ENCODE measurements at places on chromosomes 13 and 19. TPM values are rescaled to one million over a fixed set of nuclear protein-coding genes. Genes with fewer than 3 reads are reported as not detected.
A peak's percentile ranks its signal among the peaks of the same experiment; 100 is the strongest.

GRCh38 chr13:51067706-51068105 lies 43.4 kb downstream of the C13orf42 start:
- no peak for DNase-seq

- DNase-seq, result no peak
Observed at GRCh38 chr19:41441321-41441945, 1.5 kb upstream of the ERICH4 start.

- no peak for DNase-seq
Observed at GRCh38 chr13:49370371-49370770, 73.5 kb downstream of the CAB39L start.

DNA sequence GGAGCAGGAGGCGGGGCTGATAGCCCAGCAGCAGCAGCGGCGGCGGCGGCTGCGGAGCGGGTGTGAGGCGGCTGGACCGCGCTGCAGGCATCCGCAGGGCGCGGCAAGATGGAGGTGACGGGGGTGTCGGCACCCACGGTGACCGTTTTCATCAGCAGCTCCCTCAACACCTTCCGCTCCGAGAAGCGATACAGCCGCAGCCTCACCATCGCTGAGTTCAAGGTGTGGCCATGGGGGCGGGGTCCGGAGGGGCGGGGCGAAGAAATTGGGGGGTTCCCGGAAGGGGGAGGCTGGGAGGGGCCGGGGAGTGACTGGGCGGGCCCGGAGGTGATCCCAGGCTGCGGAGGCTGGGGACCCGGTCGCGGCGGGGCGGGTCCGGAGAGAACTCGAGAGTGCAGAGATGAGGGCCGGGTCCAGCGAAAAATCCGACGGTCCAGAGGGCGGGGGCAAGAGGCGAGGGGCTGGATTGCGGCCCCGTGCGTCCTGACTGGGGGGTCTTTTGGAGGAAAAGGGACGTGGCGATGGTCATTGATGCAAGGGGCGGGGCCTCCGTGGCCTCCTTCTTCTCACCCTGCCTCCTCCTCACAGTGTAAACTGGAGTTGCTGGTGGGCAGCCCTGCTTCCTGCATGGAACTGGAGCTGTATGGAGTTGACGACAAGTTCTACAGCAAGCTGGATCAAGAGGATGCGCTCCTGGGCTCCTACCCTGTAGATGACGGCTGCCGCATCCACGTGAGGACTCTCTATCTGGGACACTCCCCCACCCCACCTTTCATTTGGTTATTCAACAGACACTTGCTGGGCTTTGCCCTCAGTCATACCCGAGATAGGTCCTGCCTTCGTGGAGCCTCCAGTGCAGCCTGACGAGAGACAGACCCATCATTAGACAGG lies at the start of gene TBCB:
TSS of gene TBCB (plus strand) at position 16 of the 891 bp plus-strand sequence. CDS start at position 109, 93 bp downstream.
- DNase-seq, result no peak

GRCh38 chr13:28557725-28558520 lies 63.0 kb upstream of the FLT1 start:
- no peak for DNase-seq

- DNase-seq, result no peak
Observed at GRCh38 chr19:33134571-33135041, 2.7 kb downstream of the WDR88 start.

GRCh38 chr13:38042771-38043170 lies 173.2 kb upstream of the TRPC4 start:
- peak; percentile 1 for DNase-seq

GRCh38 chr13:30796132-30796572 lies 60.8 kb downstream of the ALOX5AP start:
- no peak for DNase-seq

- no peak for DNase-seq
Observed at GRCh38 chr13:33150662-33151061, 134.4 kb downstream of the KL start.

Gene CBY2
- polyA plus RNA-seq, result not detected

Gene ZNF471
- 16.0 TPM for polyA plus RNA-seq

Gene PLPPR3
- 0.52 TPM for polyA plus RNA-seq
